NCI-H446 treated with DMSO at 0.1 percent for 48 hours (cell line): ENCODE measurements at places on chromosomes 1 and 21.

DNA sequence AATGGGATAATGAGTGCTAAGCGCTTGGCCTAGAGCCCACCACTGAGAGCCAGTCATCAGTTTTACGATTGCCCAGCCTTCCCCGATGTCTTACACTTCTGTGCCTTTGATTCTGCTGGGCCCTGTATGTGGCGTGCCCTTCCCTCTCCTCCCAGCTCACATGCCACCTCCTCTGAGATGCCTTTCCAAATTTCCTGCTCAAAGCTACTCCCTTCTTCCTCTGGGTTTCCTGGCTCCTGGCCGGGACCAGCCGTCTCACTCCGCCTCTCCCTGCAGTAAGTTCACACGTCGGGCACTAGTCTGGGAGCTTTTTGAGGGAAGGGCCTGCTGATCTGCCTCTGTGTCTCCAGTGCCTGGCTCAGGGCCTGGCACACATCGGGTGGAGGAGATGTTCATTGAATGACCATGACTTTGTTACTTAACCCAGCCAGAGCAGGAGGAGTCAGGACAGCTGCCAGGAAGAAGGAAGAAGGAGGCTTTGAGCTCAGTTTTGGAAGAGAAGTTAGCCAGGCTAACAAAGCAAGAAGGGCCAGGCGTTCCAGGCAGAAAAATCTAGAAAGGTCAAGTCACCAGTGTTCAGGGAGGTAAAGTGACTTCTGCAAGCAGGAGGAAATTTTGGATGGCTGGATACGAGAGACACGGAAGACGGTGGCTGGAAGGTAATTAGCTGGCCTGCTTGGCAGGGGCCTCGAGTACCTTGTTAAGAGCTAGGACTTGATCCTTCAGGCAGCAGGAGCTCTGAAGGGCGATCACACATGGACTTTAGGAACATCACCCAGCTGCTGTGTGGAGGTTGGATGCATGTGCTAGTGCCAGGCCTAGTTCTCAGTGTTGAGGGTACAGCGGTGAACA lies 63.6 kb downstream of the EPHB2 start:
- peak; percentile 79 for DNase-seq

DNA sequence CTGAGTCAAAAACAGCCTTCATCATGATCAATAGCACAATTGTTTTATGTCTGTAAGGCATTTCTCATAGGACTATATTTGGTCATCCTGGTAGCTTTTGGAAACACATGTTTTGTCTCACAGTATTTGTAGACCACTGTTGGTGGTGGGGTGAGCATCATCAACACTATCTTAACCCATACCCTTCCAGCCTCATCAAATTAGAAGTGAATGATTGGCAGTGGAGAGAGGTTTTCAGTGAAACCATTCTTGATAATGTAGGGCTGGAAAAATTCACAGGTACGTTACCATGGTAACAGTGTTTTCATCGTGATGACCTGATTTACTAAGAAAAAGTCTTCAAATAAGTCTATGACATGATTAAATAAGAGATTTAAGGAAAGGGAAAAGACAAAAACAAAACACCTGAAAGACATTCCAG lies 45.3 kb upstream of the C1orf105 start:
- DNase-seq: no peak

GRCh38 chr1:9037476-9038337 lies 11.5 kb upstream of the SLC2A7 start:
- no peak for DNase-seq

DNA sequence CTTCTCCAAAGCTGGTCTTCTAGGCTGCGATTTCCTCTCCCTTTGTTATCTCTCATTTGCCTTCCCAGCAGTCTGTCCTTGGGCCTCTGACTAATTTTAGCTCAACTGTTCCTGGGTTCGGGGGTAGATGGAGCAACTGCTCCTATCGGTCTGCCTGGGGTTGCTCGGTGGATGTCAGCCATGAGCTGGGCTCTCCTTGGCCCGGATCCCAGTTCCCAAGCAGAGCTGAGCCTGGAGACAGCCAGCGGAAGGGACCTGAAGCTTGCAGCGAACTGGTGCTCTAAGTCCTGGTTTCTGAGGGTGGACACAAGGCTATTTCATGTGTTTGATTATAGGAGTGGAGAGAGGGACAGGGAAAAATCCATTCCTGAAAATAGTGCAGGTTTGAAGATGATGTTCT lies 423.0 kb downstream of the RPS6KC1 start:
- peak; percentile 39 for DNase-seq

- DNase-seq: no peak
These were observed 160.9 kb downstream of the PBX1 start for GRCh38 chr1:164719676-164720439.
